Kidney epithelial cell (primary cell): ENCODE measurements at places on chromosomes 5 and 9. TPM values are rescaled to one million over a fixed set of nuclear protein-coding genes. Genes with fewer than 3 reads are reported as not detected.

BNIP1 gene
- total RNA-seq = 14.4 and 17.8 TPM in 2 replicates

FAM169A gene
- total RNA-seq = 16.3 and 18.8 TPM in 2 replicates

MOB3B gene
- total RNA-seq = 1.4 and 1.9 TPM in 2 replicates

SLC6A3 gene
- not detected in 2 replicates for total RNA-seq

EQTN gene
- total RNA-seq = not detected in 2 replicates
